Vagina (tissue), 2 donors: ENCODE measurements at places on chromosomes 3 and 15. TPM values are rescaled to one million over a fixed set of nuclear protein-coding genes. Genes with fewer than 3 reads are reported as not detected.

DNA sequence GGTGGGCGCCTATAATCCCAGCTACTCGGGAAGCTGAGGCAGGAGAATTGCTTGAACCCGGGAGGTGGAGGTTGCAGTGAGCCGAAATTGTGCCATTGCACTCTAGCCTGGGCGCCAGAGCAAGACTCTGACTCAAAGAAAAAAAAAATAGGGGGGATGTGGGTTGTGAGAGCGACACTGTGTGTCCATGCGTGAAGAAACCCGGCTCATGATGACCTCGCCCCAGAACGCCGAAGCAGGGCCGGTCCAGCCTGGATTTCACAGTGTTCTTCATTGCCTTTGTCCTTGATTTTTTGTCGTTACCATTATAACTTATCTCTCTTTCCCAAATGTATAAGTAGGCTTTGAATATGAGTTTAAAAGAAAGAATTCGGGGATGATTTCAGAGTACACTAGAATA lies 128.7 kb downstream of the PGPEP1L start:
- H3K36me3 ChIP-seq: no peaks in the 10 kb centered on the region
- no peaks in the 10 kb centered on the region for H3K27me3 ChIP-seq
- no peak overlapping the region for H3K27ac ChIP-seq

- H3K4me1 ChIP-seq: no peaks in the 10 kb centered on the region
- no peaks in the 10 kb centered on the region for H3K36me3 ChIP-seq
- DNase-seq: no peak
- H3K27me3 ChIP-seq: no peaks in the 10 kb centered on the region
- no peak overlapping the region for H3K27ac ChIP-seq
Observed at GRCh38 chr3:146382386-146382785, 87.0 kb downstream of the PLSCR2 start.

GRCh38 chr3:66139415-66139814 lies 81.4 kb upstream of the SLC25A26 start:
- no peak for DNase-seq
- no peak overlapping the region for H3K4me3 ChIP-seq
- no peak overlapping the region for H3K27ac ChIP-seq
- H3K27me3 ChIP-seq: no peaks in the 10 kb centered on the region

GRCh38 chr15:57502116-57502515 lies 89.6 kb upstream of the MYZAP start:
- no peaks in the 10 kb centered on the region for H3K36me3 ChIP-seq
- no peak overlapping the region for H3K4me3 ChIP-seq
- H3K27me3 ChIP-seq: no peaks in the 10 kb centered on the region
- peaks cover 47% of the 10 kb centered on the region for H3K4me1 ChIP-seq
- no peak overlapping the region for H3K27ac ChIP-seq

The SOX14 gene
- total RNA-seq: not detected

The GCSAM gene
- 1.5 TPM for total RNA-seq
